Omental fat pad (tissue), 4 donors: ENCODE measurements at places on chromosomes 1 and 21.

DNA sequence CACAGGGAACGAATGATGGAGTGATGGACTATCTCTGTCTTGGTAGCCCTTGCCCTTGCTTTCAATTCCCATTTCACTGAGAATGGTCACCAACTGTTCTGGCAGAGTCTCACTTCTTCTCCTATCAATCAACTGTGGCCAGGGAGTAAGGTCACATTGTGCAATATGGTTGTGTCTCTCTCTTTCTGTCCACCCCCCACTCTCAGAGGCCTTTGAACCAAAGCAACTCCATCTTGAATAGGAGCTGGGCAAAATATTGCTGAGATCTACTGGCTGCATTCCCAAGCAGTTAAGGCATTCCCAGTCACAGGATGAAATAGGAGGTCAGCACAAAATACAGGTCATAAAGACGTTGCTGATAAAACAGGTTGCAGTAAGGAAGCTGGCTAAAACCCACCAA is 36.7 kb downstream of the NTMT2 start:
- no peak for DNase-seq

GRCh38 chr1:7264101-7264500 is 478.8 kb downstream of the CAMTA1 start:
- DNase-seq, result no peak

- no peak for DNase-seq
Measured at GRCh38 chr21:17931080-17931479, 111.9 kb upstream of the C21orf91 start.

GRCh38 chr21:45430521-45431501 is 25.8 kb downstream of the COL18A1 start:
- no peak for DNase-seq

GRCh38 chr1:19496527-19496874 is 11.2 kb upstream of the CAPZB start:
- no peak for DNase-seq

GRCh38 chr1:12100071-12100470 is 37.0 kb downstream of the TNFRSF8 start:
- DNase-seq, result no peak

GRCh38 chr1:228464487-228464983 is 22.6 kb upstream of the RNF187 start:
- no peak for DNase-seq

GRCh38 chr1:115114308-115114707 is 25.0 kb upstream of the TSPAN2 start:
- no peak for DNase-seq

- DNase-seq, result no peak
Measured at GRCh38 chr1:54833121-54833520, 32.0 kb upstream of the TTC22 start.

- DNase-seq, result no peak
Measured at GRCh38 chr1:47405697-47406096, 10.4 kb upstream of the FOXE3 start.

DNA sequence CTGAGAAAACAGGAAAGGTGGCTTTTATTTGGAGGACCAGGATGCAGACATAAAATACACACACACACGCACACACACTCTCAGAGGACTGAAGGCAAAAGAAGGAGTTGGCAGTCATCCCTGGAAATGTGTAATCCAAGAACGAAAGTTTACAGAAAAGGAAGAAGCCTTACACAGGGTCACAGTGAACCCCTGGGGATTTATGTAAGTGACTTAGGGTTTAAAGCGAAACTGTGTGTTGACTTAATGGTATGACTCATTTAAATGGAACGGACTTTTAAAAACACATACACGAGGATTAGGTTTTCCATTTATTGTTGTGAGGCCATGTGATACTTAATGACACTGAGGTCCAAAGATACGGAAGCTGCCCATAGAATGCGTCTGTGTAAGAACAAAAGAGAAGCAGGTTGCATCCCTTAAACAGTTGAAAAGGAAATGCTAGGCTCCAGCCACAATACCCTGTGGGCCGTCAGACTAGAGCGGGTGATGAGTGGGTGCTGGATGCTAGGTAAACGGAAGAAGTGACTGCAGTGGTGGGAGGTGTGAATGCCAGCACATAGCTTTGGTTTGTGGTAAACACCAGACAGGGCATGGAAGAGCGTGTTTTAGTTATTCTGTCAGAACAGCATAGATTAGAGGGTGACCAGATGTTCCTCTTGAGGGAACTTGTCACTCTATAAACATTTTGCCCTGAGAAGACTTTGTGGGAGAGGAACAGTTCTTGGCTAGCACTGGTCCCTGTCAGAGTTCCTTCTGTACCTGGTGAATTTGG is 21.6 kb upstream of the BCL10 start:
- DNase-seq, result no peak

DNA sequence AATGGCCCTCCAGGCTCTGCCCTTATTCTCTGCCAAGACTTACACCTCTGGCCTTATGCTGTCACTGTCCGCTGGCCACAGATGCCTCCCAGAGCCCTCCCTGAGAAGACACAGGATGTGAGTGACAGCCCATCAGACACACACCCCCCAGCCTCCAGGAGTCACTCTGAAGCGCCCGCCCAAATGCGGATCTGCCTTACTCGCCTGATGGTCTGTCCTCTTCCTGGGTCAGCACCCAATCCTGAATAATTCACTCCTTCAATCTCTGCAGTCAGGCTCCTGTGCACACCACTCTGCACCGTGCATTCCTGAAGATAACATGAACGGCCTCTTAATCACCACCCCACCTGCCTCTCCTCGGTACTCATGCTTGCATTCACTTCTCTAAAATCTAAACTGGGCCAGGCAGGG is 14.7 kb downstream of the CLSTN1 start:
- DNase-seq, result no peak

- DNase-seq, result peak; percentile 46
Measured at GRCh38 chr1:30522031-30523004, 201.1 kb downstream of the MATN1 start.

DNA sequence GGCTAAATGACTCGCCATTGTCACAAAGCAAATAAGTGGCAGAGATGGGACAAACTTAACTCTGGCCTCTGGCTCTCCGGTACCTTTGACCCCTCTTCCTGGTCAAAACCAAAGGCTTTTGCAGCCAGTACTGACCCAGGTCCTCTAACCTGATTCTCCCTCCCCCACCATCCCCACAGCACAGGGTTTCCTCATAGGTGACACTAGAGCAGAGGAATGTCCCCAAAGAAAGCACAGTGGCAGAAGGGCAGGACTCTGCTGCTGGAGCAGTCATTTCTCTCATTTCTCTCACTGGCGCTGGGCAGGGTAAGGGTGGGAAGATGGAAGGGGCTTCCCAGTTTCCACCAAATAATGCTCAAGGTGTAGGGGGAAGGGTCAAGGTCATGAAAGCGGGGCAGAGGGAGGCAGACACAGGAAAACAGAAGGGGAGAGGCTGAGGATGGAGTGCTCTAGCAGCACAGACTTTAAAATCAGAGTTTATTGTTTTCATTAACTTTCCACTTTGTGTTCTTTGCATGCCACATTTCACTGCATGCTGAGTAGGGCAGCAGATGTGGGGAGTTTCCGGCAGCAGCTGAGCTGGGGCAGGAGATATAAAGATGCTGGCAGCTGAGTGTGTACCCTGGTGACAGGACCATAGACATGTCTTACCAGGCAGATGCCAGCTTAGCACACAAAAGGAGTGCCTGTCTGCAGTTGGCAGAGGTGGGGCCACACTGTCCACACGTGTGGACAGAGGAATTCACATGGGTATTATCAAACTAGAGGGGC is 80.5 kb downstream of the FAM78B start:
- no peak for DNase-seq

GRCh38 chr1:30400507-30400906 is 322.9 kb downstream of the MATN1 start:
- no peak for DNase-seq

DNA sequence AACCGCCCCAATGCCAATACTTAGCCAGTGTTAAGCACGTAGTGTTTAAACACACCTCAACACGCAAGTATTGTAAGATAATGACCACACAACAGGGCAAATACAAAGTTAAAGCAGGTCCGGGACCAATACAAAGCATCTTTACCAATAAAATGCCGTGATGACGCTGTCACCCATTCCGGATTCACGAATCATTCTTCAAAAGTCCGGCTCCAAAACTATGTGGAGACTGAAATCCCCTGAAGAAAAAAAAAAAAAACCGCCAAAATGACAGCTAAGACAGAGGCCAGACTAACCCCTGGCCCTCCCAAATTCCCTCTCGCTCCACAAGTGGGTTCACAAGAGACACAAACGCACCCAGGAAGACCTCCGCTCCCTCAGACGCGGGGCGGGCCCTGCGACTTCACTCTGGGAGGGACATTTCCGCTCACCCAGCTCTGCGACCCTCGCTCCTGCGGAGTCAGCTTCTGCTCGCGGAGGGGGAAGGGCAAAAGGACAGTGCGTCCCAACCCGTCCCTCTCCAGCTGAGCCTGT is 625 bp upstream of the DARS2 start:
- no peak for DNase-seq

DNA sequence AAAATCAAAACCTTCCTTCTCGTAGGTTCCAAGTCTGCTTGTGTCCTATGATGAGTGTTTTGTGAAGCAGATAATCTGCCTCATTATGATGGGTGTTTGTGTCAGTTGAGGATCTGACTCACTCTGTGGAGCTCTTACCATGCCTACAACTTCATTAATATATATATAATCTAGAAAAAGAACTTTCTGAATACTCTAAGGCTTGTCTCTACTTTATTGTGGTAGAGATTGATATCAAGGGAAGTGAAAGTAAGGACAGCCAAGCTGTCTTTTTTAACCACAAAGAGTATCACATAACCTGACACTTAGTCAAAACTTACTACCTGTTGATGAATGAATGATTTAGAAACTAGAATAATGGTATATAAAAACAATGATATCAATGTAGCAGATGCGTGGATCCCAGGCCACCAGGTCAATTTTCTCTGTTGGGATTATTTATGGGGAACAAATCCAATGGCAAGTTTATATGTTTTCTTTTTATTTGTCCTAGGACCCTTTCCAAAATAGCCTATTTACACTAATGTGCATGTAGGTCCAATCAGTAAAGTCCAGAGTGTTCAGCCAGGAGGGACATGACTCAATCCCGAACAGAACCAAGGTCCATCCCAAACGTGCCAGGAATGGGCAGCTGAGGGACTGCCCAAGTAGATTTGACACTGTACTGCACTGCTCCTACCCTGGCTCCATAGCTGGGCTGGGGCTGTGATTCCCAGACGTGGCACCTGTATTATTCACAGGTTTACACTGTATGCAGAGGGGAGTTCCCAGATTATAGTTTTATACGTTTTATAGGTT is 182.3 kb upstream of the GREM2 start:
- no peak for DNase-seq

- no peak for DNase-seq
Measured at GRCh38 chr1:244615301-244615700, 37.6 kb upstream of the DESI2 start.

DNA sequence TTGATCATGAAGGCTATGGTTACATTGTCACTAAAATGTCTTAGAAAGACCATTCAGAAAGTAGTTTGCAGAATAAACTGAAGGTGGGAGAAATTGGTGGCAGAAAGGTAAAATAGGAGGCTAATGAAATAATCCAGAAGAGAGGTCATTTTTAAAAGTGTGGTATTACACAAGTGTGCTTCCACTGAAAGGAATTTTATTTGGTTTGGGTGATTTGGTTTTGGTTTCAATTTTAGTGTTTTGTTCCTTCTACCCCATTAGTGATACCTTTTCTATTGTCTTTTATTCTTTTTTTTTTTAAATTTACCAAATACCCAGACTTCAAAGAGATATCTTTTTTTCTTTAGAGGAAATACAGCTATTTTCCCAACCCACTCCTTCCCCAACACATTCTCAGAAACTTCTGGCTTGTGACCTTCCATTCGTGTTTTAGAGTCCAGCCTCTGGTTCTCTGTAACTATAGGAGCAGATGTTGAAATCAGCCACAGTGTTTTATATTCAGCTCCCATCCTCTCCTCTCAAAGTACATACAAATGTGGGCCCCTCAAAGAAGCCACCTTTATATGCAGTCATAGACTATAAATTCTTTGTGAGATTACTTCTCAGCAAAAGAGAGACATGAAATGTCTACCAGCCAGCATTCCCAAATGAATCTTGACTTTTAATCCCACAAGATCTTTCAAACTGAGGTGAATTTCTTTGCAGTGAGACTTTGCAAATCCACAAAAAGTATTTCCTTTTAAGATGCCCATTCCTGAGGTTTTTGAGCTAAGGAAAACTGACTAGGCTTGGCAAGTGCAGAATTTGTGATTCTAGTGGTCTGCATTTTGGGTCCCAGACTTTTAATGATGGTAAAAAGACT is 42.0 kb upstream of the PALMD start:
- no peak for DNase-seq

- no peak for DNase-seq
Measured at GRCh38 chr1:36557041-36558000, 74.6 kb upstream of the CSF3R start.

DNA sequence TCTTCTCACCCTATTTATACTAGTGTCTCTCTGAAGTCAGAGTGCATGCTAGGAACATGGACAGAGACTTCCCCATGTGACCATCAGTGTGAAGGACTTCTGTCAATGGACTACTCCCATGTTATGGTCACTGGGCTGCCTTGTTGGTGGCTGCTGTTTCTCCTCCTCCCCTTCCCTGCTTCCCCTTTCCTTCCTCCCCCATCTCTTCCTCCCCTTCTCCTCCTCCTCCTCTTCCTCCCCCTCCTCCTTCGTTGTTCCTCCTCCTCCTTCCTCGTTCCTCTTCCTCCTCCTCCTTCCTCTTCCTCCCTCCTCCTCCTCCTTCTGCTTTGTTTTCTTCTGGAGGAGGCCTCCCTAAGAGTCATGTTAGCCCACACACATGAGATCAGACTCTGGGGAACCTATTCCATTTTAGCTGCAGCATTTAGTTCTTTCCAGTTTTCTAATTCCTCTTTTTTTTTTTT is 35.8 kb downstream of the IER5 start:
- no peak for DNase-seq

DNA sequence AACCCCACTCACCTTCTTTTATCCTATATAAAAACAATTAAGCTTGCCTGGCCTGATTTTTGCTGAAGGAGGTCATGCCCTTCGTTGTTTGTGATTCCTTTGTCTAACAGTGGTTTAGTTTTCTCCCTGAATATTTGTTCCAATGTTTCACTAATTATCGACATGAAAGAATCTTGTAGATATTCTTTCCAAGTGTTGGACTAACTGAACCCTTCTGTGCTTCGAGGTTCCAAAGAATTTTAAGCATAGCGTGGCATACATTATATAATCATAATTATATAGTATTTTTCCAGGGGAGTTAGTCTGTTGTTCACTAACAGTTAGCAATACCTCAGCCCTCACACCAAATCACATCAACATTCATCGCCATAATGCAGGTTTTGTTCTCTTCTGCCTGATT is 418.9 kb upstream of the ADGRL2 start:
- DNase-seq, result no peak
